Sigmoid colon (tissue), 7 donors: ENCODE measurements at places on chromosomes 5 and 9. TPM values are rescaled to one million over a fixed set of nuclear protein-coding genes. Genes with fewer than 3 reads are reported as not detected.

DCAF10 gene
- 8.6 TPM for polyA plus RNA-seq

TOPORS gene
- 7.7 TPM for polyA plus RNA-seq

BHMT gene
- polyA plus RNA-seq: not detected

DNA sequence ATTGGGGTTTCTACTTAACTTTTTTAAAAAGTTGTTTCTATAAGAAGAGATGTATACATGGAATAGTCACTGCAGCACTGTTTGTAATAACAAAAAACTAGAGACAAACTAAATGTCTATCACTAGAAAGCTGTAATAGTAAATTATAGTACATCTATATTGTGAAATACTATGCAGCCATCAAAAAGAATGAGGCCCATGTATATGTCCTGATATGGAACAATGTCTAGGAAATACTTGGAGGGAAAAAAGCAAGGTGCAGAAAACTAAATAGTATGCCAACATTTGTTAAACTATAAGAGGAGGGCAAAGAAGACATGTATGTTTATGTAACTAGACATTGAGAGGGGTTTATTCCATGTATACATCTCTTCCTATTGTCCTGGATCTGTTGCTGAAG lies 2.9 kb upstream of the RAB14 start:
- DNase-seq: no peak

DNA sequence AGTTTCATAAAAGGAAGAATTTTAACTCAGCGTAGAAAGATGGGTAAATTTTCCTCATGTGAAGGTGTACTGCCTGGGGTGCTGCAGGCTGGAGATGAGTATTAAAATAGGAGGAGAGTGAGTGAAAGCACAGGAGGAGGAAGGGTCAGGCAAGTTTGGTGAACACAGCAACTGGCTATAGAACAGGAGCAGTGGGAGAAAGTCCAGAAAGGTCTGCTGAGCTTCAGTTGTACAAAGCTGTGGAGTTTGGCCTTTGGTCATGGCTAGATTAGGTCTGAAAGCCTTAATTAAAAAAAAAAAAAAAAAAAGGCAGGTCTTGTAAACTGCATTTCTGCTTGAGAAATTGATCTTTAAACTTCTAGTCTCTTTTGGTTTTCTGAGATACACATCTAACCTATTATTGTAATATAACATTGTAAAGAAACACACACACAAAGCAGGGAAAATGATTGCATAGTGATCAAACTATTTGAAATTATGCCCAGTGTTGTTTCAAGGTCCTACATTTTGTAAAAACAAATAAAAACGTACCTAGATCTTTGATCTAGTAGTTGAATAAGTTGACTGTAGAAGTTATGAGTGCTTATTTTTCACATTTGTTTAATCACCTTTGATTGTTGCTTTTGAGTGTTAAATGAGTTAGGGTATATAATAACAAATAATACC lies 43.6 kb downstream of the MAP3K1 start:
- no peak for DNase-seq

GRCh38 chr5:55509796-55510522 lies 24.8 kb downstream of the PLPP1 start:
- no peak for DNase-seq
